ENCODE measurements at places on chromosomes 2 and 18. TPM values are rescaled to one million over a fixed set of nuclear protein-coding genes. Genes with fewer than 3 reads are reported as not detected.

LRATD1 gene
- 22.7 TPM for polyA plus RNA-seq

DNA sequence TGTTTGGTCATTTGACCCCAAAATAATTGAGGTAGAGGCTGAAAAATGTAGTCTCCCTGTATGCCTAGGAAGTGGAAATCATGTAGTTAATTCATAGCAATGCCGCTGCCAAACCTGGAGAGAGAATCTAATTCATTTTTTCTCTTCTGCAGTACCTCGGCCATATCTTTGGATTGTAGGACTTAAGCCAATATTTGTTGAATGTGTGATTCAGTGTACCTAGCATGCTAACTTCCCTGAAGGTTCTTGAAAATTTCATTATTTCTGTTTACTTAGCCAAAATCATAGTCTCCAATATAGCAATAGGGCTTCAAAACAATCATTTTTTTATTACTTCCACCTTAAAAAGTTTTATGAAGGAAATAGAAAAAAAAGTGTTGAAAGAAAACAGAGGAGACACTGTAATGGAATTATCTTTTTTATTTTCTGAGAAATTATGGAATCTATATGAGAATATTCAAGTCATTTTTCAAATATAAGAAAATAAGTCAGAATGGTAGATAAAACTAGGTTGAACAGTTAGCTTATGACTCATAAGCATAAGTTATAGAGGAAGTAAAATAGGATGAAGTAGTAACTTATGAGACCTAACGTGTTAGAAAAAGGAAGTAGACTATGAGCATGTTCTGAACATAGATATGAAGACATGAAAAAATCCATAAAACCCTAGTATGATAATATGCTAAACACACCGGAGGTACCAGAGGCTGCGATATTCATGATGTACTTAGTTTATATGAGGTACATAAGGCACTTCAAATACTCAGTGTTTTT, 35.2 kb upstream of the CDH19 start:
- DNase-seq, result no peak

PSME4 gene
- polyA plus RNA-seq, result 64.1 TPM

DNA sequence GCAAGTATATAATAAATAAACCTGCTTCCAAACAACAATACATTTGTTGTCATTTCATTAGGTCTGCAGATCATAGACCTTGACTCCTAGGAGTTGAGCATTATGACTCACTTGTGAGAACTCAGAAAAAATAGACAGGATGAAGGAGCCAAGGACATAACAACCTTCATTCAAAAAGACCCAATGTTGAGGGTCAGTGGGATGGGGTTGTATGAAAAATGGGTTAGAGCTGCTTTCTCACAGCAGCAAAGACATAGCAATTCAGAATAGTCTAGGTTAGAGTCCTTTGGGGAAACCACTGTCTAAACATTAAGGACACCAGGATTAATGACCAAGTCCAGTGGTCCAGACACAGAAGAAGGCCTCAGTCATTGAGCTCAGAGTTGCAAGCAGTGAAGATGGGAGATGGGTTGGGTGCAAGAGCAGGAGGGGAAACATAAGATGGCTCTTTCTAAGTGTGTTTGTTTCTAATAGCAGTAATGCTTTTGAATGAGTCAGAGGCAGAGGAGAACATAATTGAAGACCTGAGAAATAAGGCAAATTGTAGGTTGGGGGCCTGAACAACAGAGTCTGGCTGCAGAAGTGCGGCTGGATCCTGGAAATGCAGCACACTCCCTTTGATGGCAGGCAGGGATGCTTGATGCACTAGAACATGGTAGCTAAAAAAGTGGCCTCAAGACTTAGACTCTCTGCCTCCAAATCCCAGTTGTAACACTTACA, 3.7 kb upstream of the SERPINB10 start:
- DNase-seq, result no peak

BOD1L2 gene
- polyA plus RNA-seq, result not detected

DNA sequence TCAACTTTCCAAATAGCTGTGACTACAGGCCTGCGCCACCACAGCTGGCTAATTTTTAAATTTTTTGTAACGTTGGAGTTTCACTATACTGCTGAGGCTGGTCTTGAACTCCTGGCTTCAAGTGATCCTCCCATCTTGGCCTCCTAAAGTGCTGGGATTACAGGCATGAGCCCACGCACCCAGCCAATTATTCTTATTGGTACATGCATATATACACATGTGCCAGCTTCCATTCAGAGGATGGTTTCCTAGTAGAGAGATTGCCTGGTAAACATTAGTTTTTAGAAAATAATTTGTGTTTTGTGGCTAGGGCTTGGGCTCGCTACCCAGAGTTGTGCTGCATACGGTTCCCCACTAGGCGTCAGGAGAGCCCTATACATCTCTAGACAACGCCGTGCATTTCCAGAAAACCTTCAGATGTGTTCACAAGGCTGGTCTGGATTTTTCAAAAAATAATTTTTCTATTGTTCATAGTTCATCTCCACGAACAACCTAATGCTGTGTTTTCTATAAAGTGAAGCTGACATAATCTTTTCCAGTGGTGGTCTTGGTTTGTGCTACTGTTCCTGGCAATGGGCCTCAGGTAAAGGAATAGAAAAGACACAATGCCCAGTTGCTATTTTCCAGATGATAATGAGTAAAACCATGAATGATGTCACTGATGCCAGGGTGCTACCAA, 14.6 kb upstream of the AFG3L2 start:
- peak; percentile 41 for DNase-seq

DNA sequence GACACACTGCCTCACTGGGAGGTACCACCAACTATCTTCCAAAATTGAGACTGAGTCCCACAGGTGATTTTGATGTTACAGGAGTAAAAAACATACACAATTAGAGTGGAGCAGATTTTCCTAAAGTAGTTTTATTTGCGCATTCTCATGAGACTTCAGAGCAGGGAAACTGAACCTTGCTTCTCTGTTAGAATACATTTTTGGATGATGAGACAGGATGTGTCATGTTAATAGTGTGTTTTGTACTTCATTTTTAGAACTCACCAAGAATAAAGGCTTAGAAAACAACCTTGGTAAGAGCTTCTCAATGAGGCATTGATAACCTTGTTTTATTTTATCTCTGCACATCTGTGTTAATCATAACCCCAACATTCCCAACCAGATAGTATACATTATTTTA, 310.2 kb upstream of the GALNT5 start:
- DNase-seq, result no peak

DNA sequence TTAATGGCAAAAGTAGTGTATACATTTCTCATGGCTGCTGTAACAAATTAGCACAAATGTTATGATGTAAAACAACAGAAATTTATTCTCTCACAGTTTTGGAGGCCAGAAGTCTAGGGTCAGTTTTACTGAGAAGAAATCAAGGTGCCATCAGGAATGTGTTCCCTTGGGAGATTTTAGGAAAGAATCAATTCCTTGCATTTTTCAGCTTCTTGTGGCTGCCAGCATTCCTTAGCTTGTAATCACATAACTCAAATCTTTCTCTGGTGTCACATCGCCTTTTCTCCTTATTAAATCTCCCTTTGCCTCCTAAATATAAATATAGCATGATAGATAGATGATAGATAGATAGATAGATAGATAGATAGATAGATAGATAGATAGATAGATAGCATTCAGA, 307.0 kb upstream of the REG3G start:
- no peak for DNase-seq

DNA sequence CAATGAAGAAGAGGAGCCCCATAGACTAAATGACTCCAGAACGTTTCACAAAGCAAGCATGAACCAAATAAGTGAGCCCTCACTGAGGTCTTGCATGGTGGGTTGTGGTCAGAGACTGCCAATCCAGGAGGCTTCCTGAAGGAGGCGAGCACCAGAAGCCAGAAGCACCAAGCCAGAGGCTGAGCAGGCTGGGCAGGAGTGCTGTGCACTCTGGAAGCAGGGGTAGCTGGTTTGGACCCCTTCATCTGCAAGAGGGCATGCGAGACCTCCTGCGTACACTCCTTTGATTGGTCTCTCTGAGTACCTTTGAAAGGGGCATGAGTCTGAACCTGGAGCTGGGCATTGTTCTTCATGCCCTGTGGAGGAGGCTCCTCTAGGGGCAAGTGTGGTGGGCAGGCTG, 192.5 kb downstream of the HAUS1 start:
- no peak for DNase-seq

ACOXL gene
- polyA plus RNA-seq, result 0.62 TPM

DNA sequence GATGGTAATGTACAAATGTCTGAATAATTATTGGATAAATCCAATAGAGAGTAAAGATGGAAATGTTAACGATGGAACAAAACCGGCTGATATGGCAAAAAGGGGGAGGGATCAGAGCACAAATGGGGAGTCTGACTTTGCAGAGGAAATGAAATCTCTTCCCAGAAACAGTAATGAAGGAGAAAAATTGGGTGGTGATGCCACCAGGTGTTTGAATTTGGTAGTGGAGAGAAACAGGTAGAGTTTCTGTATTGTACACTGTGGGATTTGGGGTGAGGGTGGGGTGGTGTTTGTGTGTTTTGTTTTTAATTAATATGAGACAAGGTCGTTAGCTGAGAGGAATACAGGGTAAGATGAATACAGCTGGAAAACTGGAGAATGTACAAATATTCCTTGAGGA, 20.4 kb upstream of the XDH start:
- DNase-seq, result no peak

- no peak for DNase-seq
Observed at GRCh38 chr2:232389327-232389726, 10.8 kb downstream of the ALPP start.

- no peak for DNase-seq
Observed at GRCh38 chr18:78523850-78524249, 455.8 kb upstream of the SALL3 start.

ESPNL gene
- 0.39 TPM for polyA plus RNA-seq

ARL5A gene
- 42.8 TPM for polyA plus RNA-seq

GRCh38 chr18:58671632-58672564, 633 bp downstream of the MALT1 start:
- peak; percentile 31 for DNase-seq

RAB3GAP1 gene
- 52.1 TPM for polyA plus RNA-seq

CKAP2L gene
- polyA plus RNA-seq, result 12.8 TPM

- no peak for DNase-seq
Observed at GRCh38 chr2:8737571-8738175, 55.8 kb downstream of the ID2 start.

Data from right renal cortex interstitium (tissue), 3 donors.